ENCODE measurements at places on chromosomes 11 and 22.

GRCh38 chr22:48235744-48236143 is 1473.3 kb downstream of the TBC1D22A start:
- DNase-seq, result no peak

DNA sequence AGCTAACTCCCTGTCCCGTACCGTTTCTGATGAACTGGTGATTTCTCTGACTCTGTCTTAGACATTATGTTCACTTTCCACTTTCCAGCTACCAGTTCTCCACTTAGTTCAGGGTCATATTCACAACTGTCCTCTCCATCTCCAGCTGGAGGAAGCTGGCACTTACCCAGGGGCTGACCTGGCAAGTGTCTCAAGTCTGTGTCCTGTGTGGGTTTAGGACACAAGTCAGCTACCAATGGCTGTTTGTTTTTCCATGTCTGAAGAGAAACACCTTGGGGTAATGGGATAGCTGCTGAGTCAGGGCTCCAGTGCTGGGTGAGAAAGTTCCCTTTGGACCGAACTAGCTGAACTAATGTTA is 134.4 kb downstream of the CSNK2A3 start:
- no peak for DNase-seq

DNA sequence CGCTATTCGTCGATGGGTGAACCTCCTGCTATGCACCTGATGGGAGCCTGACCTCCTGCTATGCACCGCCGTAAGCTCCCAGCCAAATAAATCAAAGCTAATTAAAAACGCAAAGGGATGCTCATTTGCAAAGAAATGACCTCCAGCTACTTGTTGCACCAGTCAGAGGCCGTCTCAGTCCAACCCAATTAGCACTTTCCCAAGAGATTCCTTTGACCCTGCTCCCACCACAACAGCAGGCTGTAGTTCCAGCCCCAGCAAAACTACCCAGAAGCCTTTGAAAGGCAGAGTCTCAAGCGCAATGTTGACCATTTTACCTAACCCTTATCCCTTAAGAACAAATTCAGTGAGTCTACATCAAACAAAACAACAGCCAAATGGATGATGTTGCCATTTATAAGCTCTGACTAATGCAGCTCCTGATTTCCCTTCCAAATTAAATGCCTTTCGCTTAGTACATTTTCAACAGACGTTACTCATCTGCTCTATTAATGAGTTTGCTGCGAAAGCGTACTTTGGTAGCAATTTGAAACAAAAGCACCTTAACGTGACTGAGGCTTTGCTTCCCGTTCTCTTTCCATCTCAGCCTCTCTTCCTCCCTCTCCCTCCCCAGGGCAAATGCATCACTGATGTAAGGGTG is 17.2 kb upstream of the BSX start:
- no peak for DNase-seq

- DNase-seq, result no peak
Measured at GRCh38 chr22:38455530-38456271, 702 bp upstream of the KCNJ4 start.

DNA sequence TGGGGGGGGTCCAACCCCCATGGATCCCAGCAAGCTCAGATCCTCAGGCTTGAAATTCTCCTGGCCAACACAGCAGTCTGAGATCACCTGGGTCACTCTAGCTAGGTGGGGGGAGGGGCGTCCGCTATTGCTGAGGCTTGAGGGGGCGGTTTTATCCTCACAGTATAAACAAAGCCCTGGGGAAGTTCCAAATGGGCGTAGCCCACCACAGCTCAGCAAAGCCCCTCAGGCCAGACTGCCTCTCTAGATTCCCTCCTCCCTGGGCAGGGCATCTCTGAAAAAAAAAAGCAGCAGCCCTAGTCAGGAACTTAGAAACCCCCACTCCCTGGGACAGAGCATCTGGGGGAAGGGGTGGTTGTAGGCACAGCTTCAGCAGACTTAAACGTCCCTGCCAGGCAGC is 16.7 kb downstream of the TRPC6 start:
- no peak for DNase-seq

- DNase-seq, result no peak
Measured at GRCh38 chr22:21642584-21643448, 714 bp downstream of the SDF2L1 start.

GRCh38 chr11:11992257-11993212 is 15.9 kb downstream of the DKK3 start:
- no peak for DNase-seq

Data from fibroblast of the conjunctiva (primary cell).